ENCODE measurements at places on chromosomes 6 and 20. TPM values are rescaled to one million over a fixed set of nuclear protein-coding genes. Genes with fewer than 3 reads are reported as not detected.
A peak's percentile ranks its signal among the peaks of the same experiment; 100 is the strongest.

GRCh38 chr6:34589140-34589539, 33.0 kb upstream of the SPDEF start:
- DNase-seq = no peak
- no peak overlapping the region for H3K27ac ChIP-seq
- peaks cover 6% of the 10 kb centered on the region for H3K36me3 ChIP-seq
- H3K4me1 ChIP-seq = no peaks in the 10 kb centered on the region
- no peak overlapping the region for H3K4me3 ChIP-seq
- H3K27me3 ChIP-seq = no peaks in the 10 kb centered on the region

- H3K4me1 ChIP-seq = peaks cover 2% of the 10 kb centered on the region
- H3K4me3 ChIP-seq = no peak overlapping the region
- no peaks in the 10 kb centered on the region for H3K27me3 ChIP-seq
- no peak overlapping the region for H3K27ac ChIP-seq
- no peak for DNase-seq
Observed at GRCh38 chr6:7047966-7048365, 59.8 kb upstream of the RREB1 start.

DNA sequence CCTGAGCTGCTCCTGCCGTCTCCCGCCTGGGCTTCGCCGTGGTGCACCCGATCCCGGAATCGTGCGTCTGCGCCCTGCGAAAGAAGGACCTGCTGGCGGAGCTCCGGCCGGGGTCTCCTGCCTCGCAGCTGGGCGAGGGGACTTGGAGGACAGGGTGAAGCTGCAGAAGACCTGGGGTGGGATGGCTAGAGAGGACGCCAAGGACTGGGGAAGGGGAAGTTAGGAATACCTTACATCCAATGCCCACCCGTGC, 150.2 kb downstream of the PRL start:
- H3K36me3 ChIP-seq = no peaks in the 10 kb centered on the region
- H3K4me3 ChIP-seq = no peak overlapping the region
- H3K27me3 ChIP-seq = no peaks in the 10 kb centered on the region
- peaks cover 60% of the 10 kb centered on the region for H3K4me1 ChIP-seq

- no peak overlapping the region for H3K4me3 ChIP-seq
- H3K27me3 ChIP-seq = no peaks in the 10 kb centered on the region
- H3K36me3 ChIP-seq = no peaks in the 10 kb centered on the region
- H3K4me1 ChIP-seq = peaks cover 8% of the 10 kb centered on the region
Observed at GRCh38 chr20:18001131-18001921, 32.5 kb downstream of the MGME1 start.

- no peaks in the 10 kb centered on the region for H3K36me3 ChIP-seq
- H3K27ac ChIP-seq = no peak overlapping the region
- no peak overlapping the region for H3K4me3 ChIP-seq
Observed at GRCh38 chr6:125815080-125815910, 24.5 kb downstream of the NCOA7 start.

DNA sequence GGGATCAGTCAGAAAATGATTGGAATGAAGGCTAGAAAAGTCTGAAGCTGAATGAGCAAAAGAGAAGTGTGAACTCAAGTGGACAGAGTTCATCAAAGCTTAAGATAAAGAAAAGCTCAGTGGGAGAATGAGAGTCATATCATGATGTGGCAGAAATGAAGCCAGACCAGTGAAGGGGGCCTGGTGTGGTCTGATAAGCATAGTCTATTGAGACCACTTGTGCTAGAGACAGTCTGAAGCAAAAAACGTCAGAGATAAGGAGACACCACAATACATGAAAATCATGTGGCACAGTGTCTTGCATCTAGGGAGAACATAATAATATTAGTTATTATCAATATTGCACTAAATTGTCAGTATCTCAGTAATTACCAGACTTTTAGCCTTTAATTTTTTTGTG, 601.5 kb downstream of the UTRN start:
- H3K27me3 ChIP-seq = no peaks in the 10 kb centered on the region
- no peak for DNase-seq
- H3K4me1 ChIP-seq = no peaks in the 10 kb centered on the region
- H3K27ac ChIP-seq = no peak overlapping the region
- no peak overlapping the region for H3K4me3 ChIP-seq

- H3K4me1 ChIP-seq = no peaks in the 10 kb centered on the region
- peaks cover 9% of the 10 kb centered on the region for H3K36me3 ChIP-seq
- DNase-seq = no peak
- H3K4me3 ChIP-seq = no peak overlapping the region
Observed at GRCh38 chr6:32047084-32047478, 8.9 kb downstream of the CYP21A2 start.

DNA sequence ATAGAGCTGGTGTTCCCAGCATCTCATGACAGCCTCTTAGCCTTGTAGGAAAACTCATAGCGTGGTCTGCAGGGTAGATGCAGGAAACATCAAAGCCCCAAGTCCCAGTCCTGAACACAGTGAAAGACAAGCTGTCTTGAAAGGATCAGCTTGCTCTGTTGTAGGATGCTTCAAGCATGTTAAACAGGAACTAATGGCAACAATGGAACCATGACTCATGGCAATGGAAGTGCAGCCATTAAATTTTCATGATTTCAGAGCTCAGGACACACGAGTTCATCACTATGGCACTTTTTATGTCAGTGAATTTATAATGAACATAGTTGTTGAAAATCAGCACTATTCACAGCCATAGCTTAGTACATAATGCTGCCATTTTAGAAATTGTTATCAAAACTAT, 367.7 kb downstream of the KIF16B start:
- H3K4me1 ChIP-seq = peaks cover 6% of the 10 kb centered on the region
- no peak overlapping the region for H3K27ac ChIP-seq
- DNase-seq = no peak
- no peak overlapping the region for H3K4me3 ChIP-seq
- H3K27me3 ChIP-seq = no peaks in the 10 kb centered on the region
- H3K36me3 ChIP-seq = no peaks in the 10 kb centered on the region

DNA sequence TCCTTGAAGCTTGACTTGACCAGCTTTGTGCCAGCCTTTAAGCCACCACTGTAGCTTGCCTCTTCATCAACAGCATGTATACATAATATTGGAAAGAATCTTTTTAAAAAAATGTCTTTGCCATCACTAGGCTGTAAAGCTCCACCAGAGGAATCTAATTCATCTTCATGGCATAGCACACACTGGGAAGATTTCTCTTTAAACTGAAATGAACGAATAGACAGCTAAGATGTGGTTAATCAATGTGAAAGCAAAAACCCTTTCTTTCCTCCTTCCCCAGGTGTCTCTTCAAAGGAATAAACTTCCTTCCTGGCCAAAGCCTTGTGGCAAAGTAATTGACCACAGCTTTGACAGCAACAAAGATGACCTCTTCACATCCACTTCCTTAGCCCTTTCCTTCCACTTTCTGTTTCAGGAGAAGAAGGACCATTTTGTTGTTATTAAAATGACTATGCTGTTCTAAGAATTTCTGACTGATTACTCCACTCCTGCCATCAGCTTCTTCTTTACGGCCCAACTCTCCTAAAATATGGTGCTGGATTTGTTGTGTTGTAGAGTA, 428.7 kb upstream of the SOX4 start:
- no peak overlapping the region for H3K27ac ChIP-seq
- H3K4me3 ChIP-seq = no peak overlapping the region
- no peaks in the 10 kb centered on the region for H3K36me3 ChIP-seq
- H3K27me3 ChIP-seq = no peaks in the 10 kb centered on the region
- no peak for DNase-seq
- H3K4me1 ChIP-seq = no peaks in the 10 kb centered on the region

DNA sequence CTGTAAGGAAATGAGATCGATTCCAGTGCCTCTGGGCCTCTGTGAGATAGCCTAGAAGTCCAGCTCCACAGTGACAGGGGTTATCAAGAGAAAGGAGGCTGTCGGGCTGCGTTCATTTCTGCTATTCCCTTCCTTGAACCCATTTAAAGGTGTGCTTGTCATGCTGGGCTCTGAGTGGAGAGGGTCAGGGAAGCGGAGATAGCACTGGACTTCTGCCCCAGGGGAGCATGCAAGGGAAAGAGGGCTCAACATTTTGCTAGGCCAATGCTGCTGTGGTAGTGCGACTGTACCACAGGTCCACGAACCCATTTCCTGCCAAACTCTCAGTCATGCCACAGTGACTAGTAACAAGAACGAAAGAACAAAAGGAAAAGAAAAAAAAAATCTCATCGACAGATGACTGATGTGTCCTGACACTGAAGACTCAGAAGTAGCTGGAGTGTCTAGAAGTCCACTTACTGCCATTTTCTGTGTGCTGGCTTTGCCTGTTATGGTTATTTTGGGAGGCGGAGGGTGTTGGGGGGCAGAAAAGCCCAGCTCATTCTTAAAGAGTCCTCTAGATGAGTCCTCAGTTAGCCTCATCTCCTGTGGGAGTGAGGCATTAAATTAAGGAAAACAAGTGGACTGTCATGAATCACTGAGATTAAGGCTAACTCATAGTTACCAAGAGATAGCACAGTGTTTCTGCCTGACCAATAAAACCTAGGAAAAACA, 8.1 kb downstream of the NEDD9 start:
- peak overlapping the region; percentile 92 for H3K27ac ChIP-seq
- H3K4me1 ChIP-seq = peaks cover 23% of the 10 kb centered on the region
- DNase-seq = no peak
- no peak overlapping the region for H3K4me3 ChIP-seq
- no peaks in the 10 kb centered on the region for H3K36me3 ChIP-seq

DNA sequence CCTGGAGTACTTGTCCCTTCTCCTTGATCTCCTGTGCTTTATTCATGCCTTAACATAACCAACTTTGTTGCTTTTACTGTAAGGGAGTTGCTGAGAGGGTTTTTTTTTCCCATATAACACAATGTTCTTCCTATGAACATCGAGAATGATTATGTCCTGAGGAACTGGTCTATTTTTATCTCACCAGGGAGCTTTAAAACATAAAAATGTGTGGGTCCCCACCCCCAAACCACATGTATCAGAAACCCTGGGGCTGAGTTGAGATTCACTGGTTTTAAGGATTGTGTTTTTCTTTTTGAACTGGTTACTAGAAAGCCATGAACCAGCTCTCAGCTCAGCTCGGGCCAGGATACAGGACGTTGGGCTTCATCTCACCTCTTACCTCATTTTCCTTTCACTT, 118.5 kb upstream of the JAG1 start:
- H3K27ac ChIP-seq = no peak overlapping the region
- no peaks in the 10 kb centered on the region for H3K36me3 ChIP-seq
- no peak for DNase-seq
- no peaks in the 10 kb centered on the region for H3K4me1 ChIP-seq

DNA sequence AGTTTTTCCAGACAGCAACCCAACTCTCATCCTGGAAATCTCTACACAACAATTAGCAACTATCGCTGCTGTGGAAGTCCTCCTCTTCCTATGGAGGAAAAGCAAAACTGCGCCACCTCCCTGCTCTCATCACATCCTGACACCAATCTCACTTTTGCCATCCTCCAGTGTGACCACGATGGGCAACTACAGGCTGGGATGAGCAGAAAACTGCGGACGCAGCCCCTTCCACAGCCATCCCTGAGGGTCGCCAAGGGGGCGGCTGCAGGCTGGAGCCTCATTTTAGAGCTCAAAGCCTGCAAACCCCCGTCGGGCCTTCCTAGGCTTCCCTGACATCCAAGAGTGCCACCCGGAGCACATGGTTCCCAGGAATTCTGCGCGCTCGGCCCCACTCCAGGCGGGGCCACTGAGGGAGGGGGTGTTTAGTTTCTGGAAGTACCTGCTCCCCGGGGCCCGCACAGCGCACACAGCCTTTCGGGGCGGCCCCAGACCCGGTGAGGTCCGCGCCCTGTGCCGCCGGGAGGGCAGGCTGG, 1.2 kb downstream of the TCFL5 start:
- H3K36me3 ChIP-seq = no peaks in the 10 kb centered on the region
- peak overlapping the region; percentile 71 for H3K4me3 ChIP-seq
- H3K4me1 ChIP-seq = peaks cover 11% of the 10 kb centered on the region
- DNase-seq = peak; percentile 50
- no peaks in the 10 kb centered on the region for H3K27me3 ChIP-seq
- no peak overlapping the region for H3K27ac ChIP-seq

The STMND1 gene
- 10.7 TPM for total RNA-seq

The C6orf58 gene
- not detected for total RNA-seq

Data from lung (tissue), 17 donors.